ENCODE measurements at places on chromosomes 11 and 22.

DNA sequence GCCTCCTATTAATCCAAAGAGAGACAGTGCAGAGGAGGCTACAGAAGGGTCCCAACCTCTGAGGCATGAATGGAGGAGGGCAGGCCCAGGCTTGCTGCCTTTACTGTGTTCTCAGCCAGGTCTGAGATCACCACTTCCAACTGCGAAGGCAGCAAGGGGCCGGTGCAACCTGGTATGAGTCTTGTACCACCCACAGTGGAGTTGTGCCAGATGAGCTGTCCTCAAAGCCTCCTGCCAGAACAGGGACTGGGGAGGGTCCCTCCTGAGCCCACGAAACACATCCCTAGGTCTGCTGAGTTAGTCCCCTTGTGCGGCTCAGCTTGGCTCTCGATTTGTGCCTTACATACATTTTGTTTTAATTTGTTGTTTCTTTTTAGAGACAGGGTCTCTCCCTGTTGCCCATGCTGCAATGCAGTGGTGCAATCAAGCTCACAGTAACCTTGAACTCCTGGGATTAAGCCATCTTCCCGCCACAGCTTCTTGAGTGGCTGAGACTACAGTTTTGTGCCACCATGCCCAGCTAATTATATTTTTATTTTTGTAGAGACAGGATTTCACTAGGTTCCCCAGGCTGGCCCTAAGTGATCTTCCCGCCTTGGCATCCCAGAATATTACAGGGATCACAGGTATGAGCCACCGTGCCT lies 9.3 kb downstream of the MIF start:
- no peak for DNase-seq

GRCh38 chr11:77619576-77620198 lies 17.9 kb downstream of the CLNS1A start:
- no peak for DNase-seq

GRCh38 chr11:42465623-42466022 lies 846.2 kb upstream of the API5 start:
- DNase-seq = no peak

GRCh38 chr11:38156495-38157146 lies 1558.6 kb upstream of the RAG2 start:
- DNase-seq = no peak

GRCh38 chr11:85809863-85810262 lies 1.1 kb downstream of the SYTL2 start:
- DNase-seq = peak; percentile 28

DNA sequence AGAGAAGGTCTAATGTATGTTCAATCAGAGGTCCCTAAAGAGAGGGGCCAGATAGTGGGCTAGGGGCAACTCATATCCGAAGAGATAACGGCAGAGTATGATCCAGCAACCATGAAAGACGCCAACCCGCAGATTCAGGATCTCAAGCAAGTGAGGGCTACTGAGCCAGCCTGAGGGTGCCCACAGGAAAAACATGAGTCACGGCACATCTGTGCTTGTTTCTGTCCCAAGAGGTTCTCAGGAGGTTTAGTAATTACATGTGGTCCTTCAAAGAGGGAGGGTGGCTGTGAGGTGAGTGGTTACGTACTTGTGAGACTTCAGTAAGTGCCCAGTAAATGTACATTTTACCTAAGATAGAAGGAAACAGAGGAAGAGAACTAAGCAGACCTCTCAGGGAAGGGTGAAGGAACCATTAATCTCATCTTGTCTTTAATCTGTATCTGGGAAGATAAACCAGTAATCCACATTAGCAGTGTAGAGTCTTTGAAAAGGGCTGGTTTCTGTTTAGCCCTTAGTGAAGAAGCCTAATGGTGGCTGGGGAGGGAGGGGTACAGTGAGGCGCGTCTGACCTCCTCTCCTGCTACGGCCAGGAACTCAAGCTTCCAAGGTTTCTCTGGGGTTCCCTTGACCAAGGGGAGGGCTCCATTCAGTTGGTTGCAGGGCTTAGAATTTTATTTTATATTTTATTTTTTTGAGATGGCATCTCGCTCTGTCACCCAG lies 10.2 kb downstream of the SIRT3 start:
- DNase-seq = no peak

GRCh38 chr22:32701034-32701433 lies 100.5 kb upstream of the TIMP3 start:
- DNase-seq = no peak
